CD8-positive, alpha-beta memory T cell (primary cell): ENCODE measurements at places on chromosomes 1 and 21.
A peak's percentile ranks its signal among the peaks of the same experiment; 100 is the strongest.

GRCh38 chr1:161227196-161227871, 1.5 kb downstream of the TOMM40L start:
- DNase-seq = peak; percentile 79

DNA sequence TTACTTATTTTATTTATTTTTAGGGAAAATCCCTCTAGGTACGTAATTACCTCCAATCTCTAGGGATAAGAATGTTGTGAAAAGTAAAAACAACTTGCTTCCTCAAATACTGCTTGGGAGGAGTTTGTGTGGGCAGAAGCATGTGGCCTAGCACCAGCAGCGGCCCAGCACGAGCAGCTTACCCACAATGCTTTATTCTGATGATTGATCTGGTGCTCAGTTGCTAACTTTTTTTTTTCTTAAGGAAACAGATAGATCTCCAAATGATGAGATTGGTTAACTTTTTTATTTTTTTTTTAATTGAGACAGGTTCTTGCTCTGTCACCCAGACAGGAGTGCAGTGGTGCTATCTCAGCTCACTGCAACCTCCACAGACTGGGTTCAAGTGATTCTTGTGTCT, 4.2 kb downstream of the CLIC6 start:
- no peak for DNase-seq

DNA sequence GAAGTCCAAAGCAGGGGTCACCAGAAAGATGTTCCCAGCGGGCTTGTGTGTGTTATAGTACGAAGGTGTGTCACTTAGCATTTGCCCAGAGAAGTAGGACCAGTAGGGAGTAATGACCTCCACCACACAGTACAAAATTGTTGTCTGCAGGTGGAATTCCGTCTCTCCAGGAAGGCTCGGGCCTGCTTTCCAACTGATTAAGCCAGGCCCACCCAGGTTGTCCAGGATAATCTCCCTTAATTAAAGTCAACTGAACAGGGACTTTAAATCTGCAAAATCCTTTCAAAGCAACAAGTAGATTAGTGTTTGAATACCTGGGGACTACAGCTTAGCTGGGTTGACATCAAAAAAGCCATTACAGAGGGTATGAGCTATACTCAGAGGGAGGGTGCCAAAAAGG, 131.3 kb downstream of the BACH1 start:
- DNase-seq = no peak

GRCh38 chr1:70877343-70877742, 170.3 kb downstream of the PTGER3 start:
- DNase-seq = no peak

DNA sequence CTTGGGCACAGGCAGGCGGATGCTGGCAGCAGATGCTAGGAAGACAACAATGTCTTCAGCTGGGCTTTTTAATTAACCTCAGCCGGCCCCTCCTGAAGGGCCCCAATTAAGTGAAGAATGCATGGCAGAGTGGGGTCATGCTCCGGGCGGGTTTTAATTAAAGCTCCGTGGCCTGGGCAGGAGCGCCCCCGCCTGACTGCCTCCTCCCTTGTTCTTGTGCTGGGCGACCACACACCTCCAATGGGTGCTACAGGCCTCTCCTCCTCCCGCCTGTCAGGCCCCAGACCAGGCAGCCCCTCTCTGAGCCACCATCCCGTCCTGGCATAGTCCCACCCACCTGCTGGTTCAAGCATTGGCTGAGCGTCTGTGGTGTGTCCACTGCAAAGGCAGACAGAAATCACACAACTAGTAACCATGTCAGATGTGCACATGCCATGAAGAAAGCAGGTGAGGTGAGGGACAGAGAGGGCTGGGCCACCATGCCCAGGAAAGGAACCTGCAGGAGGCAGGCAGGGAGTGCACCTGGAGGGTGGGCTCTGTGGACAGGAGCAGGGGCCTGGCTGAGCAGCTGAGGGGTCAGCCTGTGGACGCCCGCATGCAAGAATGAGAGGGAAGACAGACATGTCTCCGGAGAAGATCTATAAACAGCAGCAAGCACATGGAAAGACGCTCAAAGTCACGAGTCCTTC, 8.5 kb upstream of the ARF1 start:
- no peak for DNase-seq

DNA sequence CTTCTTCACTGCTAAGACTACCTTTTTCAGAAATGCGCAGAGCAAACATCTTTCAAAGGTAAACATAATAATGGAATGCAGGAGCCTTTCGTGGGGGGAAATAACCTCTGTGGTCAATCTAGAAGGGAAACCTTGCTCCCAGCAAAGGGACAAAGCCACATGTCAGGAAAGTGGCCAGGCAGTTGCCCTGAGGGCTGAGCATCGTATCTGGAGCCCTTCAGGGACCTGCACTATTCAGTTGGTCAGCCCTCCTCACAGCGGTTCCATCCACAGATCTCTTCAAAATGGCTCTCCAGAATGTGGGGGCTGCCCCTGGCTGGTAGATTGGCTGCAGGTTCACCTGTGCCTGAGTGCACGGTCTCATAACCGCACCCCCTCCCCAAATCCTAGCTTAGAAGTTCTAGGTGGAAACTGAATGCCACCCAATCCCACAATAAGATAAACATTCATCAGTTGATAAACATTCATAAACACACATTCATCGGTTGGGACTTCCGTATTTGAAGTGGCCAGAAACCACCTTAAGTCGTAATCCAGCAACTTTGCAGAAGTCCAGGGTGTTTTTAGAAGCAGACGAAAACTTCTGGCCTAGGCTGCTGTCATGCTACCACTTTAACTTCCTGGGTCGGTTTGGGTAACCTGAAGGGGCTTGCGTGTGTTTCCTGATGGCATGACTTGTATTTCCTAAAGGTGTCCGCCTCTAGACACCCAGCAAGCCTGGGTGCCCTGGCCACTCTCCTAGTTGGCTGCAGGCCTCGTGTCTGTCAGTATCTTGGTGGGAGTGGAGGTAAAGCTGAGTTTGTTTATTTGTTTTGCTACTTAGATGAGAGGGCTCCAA, 50.5 kb downstream of the RASSF5 start:
- DNase-seq = no peak

DNA sequence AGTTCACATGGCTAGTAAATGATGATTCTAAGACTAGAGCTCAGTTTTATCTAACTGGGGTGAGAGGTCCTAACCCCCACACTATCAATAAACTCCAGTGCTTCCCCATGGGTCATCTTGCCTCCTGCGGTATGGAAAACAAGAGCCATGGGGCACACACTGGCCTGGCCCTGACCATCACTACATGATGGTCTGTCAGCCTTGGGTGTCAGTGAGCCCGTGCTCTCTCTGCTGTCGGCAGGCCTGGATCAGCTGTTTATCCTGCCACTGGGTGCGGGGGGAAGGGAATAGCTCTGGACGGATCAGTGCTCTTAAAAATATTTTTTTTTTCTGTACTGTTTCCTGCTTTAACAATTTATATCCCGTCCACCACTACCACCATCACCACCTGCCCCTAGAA, 255.0 kb upstream of the ADGRL2 start:
- DNase-seq = no peak

GRCh38 chr1:225415307-225415706, 12.5 kb downstream of the LBR start:
- DNase-seq = no peak

DNA sequence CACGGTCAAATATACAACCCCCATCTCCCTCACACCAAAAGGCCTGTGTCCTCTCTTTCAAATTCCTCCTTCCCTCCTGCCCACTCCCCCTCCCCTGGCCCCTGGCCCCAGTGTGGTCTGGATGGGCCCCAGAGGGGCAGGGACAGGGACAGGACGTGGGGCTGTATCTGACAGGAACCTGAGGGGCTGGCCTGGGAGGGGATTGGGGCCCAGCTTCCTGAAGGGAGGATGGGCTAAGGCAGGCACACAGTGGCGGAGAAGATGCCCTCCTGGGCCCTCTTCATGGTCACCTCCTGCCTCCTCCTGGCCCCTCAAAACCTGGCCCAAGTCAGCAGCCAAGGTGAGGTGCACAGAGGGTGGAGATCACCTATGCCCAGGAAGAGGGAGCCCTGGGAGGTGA, at the start of gene MPL:
MPL (plus strand) TSS at position 231 of the 400 bp plus-strand sequence; CDS start at position 262, 31 bp downstream.
- DNase-seq = no peak

GRCh38 chr21:15659753-15660422, 69.9 kb upstream of the USP25 start:
- DNase-seq = no peak

- no peak for DNase-seq
Observed at GRCh38 chr1:48044311-48044710, 47.1 kb upstream of the TRABD2B start.

- DNase-seq = no peak
Observed at GRCh38 chr1:175081983-175082382, 14.3 kb downstream of the TNN start.

DNA sequence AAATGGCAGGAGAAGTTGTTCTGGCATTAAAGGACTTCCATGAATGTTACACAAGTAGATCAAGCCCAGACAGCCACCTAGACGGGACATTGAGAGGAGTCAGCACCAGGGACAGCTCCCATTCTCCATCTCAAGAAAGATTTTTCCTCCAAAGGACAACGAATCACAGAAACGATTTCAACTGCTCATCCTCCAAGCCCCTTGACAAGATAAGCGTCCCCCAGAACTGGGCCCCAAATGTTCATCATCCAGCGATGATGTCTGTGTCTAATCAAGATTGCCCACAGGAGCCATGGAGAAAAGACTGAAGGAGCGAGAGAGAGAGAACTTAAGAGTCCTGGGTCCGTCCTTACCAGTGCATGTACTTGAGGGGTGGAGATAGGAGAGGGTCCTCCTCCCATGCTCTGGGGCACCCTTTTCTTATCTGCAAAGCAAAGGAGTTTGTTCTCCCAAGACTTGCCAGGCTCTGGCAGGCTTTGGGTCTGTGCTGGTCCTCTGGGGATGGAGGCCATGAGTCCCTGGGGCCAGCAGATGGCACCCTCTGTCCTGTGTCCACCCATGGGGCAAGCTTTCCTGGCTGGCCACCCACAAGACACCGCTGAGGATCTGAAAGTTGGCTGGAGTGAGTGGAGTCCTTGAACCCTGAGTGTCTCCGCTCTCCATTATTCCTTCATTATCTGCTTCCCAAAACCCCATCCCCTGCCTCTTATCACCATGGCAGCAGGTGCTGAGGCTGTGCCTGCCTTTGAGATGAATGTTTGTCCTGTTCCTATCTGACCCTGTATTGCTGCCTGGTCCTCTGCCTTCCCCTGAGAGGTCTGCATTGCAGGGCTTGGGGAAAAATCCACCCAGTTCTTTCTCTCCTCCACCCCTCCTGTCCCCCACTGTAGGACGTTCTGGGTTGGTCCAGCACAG, 164.6 kb downstream of the ACTL8 start:
- no peak for DNase-seq

GRCh38 chr1:7385471-7386225, 385.4 kb upstream of the VAMP3 start:
- DNase-seq = no peak

DNA sequence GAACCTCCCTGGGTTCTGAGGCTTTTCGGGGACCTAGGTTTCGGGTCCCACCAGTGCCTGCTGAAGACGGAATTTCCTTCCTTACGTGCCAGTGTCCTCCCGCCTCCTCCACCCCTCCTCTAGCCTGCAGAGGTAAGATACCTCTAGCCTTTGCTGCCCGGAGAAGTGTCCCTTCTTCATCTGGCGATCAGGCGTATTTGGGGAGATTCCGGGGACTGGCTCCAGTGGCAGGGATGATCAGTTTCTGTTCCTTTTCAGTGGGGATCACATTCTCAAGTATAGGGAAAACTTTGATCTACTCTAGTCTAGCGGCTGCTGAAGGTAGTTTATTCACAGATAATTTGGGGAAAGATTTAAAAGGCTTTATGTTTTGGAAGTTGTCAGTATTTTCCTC, 674 bp downstream of the CEP350 start:
- no peak for DNase-seq

DNA sequence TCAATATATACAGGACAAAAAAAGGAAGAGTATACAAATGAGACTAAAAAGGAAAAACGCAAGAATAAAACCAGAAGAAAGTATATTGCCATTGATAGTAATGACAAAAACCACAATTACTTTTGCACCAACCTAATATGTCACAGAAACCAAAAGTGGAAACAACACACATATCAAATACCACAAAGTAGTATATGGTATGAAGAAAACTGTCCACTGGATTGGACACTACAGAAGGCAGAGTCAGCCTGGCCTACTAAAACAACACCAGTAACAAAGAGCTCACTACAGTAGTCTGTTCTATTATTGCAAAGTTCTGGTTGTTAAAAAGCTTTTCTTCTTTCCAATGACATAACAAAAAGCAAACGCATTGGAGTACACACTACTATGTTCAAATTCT, 17.7 kb downstream of the TESK2 start:
- no peak for DNase-seq

DNA sequence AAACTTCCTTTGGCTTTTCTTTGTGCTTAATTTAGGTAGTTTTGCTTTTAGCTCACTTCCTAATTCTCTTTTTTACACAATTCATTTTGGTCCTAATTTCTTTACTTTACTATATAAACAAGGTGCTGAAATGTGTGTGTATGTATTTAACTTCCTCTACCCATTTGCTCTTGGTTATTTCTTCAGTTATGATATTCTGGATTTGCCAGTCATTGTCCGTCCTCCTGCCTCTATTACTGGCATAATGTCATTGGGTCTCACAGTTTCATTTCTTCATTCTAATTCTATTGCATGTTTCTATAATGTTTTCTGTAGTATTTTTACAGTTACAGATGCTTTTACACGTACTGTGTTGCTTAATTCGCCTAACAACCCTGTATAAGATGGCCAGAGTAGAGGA, 96.2 kb downstream of the ZMYM4 start:
- no peak for DNase-seq

GRCh38 chr1:45410850-45411509, 70.7 kb upstream of the MUTYH start:
- no peak for DNase-seq

DNA sequence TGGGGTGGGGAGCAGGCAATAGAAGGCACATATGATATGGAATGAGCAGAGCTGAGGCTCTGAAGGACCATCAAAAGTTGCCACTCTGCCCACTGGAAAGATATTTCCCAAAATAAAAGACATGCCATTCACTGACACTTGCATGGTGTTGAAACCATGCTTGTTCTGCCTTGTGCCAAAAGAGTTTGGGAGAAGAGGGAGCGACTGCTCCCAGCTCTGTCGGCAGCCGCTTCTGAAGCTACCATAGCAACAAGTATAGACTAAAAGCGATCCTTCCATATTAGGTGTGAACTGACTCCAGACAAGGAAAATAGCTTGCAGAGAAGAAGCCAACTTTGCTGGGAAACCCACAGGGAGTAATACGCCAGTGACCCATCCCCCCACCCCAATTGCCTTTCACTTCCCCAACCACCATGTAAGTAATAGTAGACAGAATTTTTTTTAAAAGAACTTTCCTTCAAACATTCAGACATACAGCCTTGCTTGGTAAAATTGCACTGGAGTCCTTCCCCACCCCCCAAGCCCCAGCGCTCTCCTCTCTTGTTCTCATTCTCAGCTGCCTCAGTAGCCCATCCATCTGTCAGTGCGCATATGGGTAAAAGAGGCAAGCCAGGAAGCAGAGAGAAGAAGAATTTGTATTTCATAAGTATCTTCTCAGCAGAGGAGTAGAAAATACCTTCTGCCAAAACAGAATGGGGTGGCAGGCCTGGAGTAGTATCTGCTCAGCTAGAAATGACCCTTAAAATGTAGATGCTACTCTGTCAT, 263.7 kb downstream of the OMA1 start:
- DNase-seq = no peak

GRCh38 chr21:37623689-37624088, 257.1 kb downstream of the DYRK1A start:
- no peak for DNase-seq

- DNase-seq = no peak
Observed at GRCh38 chr1:53715478-53715877, 23.5 kb downstream of the GLIS1 start.

GRCh38 chr1:38498686-38499085, 360.9 kb downstream of the RRAGC start:
- DNase-seq = no peak
